ENCODE measurements at places on chromosomes 2 and 18. TPM values are rescaled to one million over a fixed set of nuclear protein-coding genes. Genes with fewer than 3 reads are reported as not detected.

The NT5DC4 gene
- total RNA-seq, result 13.6 TPM

The IGFBP2 gene
- 175 TPM for total RNA-seq

DNA sequence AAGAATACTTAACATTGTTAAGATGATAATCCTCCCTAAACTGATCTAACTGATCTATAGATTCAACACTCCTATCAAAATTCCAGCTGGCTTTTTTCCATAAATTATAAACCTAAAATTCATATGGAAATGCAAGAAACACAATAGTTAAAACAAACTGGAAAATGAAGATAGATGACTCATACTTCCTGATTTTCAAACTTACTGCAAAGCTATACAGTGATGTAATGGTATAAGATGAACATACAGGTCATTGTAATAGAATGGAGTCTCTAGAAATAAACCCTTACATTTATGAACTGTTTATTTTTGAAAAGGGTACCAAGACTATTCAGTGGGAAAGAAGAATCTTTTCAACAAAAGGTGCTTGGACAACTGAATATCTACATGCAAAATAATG, 32.3 kb downstream of the UBXN4 start:
- no peak overlapping the region for H3K4me3 ChIP-seq
- no peaks in the 10 kb centered on the region for H3K27me3 ChIP-seq
- no peak overlapping the region for H3K27ac ChIP-seq

DNA sequence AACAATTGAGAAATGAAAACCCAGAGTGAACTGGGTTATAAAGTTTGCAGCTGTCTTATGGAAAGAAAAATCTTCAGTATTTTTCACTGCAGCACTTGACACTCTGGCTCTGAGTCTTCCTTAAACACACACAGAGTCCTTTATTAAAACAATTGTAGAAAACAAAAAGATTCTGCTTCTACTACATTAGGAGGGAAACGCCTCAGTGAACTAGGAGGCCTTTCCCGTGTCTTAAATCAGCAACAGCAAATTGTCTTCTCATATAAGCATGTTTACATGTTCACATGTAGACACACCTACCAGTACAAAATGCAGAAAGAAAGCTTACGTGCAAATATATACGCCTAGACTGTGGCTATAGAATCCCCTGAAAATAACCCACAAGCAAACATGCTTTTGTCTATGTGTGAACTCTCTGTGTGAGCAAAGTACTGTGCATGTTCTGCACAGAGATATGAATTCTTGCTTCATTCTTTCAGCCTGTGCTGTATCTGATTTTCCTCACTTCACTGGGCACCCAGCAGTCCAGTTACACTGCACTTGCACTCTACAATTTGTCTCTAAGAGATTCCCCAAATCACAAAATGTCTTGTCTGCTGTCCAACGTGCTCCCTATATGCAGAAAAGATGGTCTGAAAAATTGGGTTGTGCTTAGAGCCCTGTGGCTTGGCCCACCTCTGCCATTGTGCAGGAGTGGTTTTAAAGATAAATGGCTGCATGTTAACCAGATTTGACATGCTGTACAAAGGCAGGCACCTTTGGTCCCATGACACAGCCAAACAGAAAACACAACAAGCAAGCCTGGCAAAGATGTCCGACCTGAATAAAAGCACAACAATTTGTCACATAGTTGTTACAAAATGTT, 24.5 kb downstream of the ZEB2 start:
- no peak for DNase-seq
- H3K27me3 ChIP-seq, result no peaks in the 10 kb centered on the region
- no peaks in the 10 kb centered on the region for H3K4me1 ChIP-seq
- H3K27ac ChIP-seq, result no peak overlapping the region
- no peaks in the 10 kb centered on the region for H3K36me3 ChIP-seq

GRCh38 chr2:15944325-15945017, 4.1 kb downstream of the MYCN start:
- no peaks in the 10 kb centered on the region for H3K27me3 ChIP-seq
- H3K4me3 ChIP-seq, result peak overlapping the region; percentile 99
- H3K36me3 ChIP-seq, result peaks cover 41% of the 10 kb centered on the region
- peaks cover 22% of the 10 kb centered on the region for H3K4me1 ChIP-seq

DNA sequence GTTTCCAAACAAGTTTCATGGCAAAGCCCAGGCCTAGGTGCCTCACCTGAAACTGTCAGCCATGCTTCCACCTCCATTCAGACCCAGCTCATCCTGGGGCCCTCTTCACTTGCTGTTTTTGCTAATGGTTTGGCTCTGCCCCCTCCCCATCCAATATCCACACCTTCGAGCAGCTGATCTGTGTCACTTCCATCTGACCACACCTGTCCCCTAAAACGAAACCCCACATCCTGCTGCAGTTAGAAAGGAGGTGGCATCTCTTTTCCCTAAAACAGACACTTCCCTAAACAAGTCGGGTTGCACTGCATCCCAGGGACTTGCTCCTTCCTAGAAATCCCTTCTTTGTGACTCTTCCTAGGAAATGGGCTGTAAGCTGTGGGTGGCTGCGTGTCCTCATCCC, 748.7 kb upstream of the SALL3 start:
- H3K4me1 ChIP-seq, result no peaks in the 10 kb centered on the region
- no peak overlapping the region for H3K4me3 ChIP-seq
- no peaks in the 10 kb centered on the region for H3K36me3 ChIP-seq
- DNase-seq, result no peak
- H3K27me3 ChIP-seq, result no peaks in the 10 kb centered on the region
- H3K27ac ChIP-seq, result no peak overlapping the region

DNA sequence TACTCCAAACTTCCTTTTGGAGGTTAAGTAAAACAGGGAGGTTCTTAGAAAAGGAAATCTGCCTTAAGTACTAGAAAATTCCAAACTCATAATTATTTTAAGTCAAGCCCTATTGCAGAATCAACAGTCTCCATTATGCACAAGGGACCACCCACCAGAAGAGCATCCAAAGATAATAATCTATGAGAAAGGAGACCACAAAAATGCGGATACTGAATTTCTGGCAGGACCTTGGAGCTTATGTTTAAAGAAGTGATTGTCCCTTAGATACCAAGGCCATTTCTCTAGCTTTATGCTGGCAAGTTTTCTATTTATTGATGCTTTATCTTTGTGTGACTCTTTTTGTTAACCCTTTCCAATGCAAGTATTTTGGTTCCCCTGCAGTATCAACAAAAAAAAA, 404.0 kb upstream of the MMADHC start:
- no peak for DNase-seq
- H3K4me3 ChIP-seq, result no peak overlapping the region
- H3K36me3 ChIP-seq, result peaks cover 6% of the 10 kb centered on the region
- H3K27ac ChIP-seq, result no peak overlapping the region
- H3K4me1 ChIP-seq, result peaks cover 76% of the 10 kb centered on the region

GRCh38 chr18:54957996-54958395, 1.3 kb downstream of the CCDC68 start:
- H3K36me3 ChIP-seq, result peaks cover 12% of the 10 kb centered on the region
- peak overlapping the region; percentile 82 for H3K4me3 ChIP-seq
- H3K4me1 ChIP-seq, result peaks cover 30% of the 10 kb centered on the region
- H3K27me3 ChIP-seq, result no peaks in the 10 kb centered on the region

Measured in Calu3 (cell line).